Stimulated activated CD8-positive, alpha-beta memory T cell treated with anti-CD3 and anti-CD28 coated beads, Interleukin-7, amount 100 ng/mL, for 1 hour (primary cell): ENCODE measurements at places on chromosomes 16 and 17.

DNA sequence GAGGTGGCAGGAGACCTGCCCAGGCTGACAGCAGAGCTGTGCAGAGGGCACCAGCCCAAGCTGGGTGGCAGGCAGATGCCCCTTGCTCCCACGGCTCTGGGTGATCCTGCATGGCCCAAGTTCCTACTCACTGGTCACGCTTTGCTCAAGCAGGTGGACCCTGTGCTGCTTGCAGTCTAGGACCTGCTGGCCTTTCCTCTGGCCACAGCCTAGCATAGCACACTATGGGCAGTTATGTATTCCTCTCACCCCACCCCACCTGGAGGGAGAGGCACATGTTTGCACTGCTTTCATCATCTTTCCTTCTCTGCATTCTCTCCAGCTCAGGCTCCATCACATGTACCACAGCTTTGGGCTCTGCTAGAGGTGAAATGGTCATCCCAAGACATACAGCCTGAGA, 19.6 kb upstream of the SREBF1 start:
- DNase-seq: no peak

DNA sequence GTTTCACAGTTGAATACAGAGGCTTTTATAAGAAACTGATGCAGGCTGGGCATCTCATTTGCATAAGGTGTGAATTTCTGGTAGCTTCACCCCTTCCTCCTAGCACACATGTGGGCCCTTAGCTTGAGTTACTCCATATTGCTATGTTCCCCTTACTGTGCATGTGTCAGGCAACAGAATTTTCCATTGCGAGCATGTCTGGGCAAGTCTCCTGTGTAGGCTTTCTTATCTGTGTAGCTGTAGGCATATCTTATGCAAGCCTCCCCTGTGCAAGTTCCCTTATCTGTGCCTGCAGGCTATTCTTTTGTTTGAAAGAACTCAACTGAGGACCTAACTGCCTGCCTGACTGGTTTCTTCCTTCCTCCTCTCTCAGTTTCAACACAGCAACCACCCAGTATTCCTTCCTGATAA, 597.4 kb upstream of the CDH5 start:
- DNase-seq: no peak

- DNase-seq: no peak
Observed at GRCh38 chr16:13634959-13635358, 285.0 kb upstream of the ERCC4 start.

- peak; percentile 87 for DNase-seq
Observed at GRCh38 chr17:44899074-44899782, at the start of gene EFTUD2. Gene EFTUD2, minus strand, starts transcription at chr17:44899445. Its CDS starts 4,924 bp downstream, at chr17:44894521.

DNA sequence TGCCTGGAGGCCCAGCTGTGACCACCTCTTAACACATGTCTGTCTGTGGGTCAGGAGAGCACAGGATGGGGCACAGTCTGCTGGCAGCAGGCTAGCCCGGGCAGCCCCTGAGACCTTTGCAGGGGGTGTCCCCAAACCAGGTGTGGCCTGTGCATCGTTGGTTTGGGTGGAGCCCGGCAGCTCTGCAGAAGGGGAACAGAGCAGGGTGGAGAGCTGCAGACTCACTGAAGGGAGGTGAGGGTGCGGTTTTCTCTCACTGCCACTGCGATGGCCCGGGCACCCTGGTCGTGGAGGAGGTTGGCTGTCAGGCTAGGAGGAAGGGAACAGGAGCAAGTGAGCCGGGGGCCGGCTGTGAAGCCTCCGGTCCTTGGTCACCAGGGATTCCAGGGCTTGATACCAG, 28.8 kb downstream of the NLRC3 start:
- no peak for DNase-seq

DNA sequence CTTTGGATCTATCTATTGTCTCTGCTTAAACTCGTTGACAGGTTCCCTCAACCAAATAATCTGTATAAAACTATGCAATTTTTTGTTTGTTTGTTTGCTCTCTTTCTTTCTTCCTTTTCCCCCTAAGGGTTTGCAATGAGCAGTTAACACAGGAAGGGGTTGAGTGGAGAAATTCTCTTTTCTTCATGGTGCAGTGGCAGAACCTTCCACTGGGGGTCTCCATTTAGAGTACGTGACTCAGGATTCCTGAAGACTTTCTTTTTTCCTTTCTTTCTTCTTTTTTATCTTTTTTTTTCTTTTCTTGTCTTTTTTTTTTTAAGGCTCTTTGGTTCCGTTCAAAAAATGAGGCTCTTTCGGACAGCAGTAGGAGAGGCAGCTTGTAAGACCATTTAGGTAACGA, 19.5 kb upstream of the RBFOX1 start:
- no peak for DNase-seq

- no peak for DNase-seq
Observed at GRCh38 chr17:49555495-49556222, 20.0 kb upstream of the NXPH3 start.

- DNase-seq: no peak
Observed at GRCh38 chr17:40179923-40180659, 2.8 kb downstream of the RAPGEFL1 start.

DNA sequence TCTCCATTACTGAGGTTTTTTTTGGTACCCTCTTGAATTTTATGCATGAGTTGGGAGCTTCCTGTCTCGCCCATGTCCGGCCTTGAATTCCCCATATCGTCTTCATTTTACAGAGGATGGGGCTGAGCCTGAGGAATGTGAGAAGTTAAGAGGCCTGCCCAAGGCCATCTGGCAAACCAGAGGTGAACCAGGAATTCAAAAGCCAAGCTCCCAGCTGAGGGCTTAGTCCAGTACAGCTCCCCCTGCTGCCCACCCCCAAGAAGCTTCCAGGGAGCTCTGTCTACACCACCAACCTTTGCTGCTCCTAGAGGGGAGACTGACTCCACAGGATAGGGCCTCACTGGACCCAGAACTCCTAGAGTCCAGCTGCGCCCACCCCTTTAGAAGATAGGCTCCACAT, 20.7 kb upstream of the C16orf78 start:
- DNase-seq: no peak

GRCh38 chr17:15366026-15366425, 24.6 kb upstream of the TEKT3 start:
- no peak for DNase-seq

GRCh38 chr16:15518381-15519351, 84.3 kb downstream of the BMERB1 start:
- no peak for DNase-seq

DNA sequence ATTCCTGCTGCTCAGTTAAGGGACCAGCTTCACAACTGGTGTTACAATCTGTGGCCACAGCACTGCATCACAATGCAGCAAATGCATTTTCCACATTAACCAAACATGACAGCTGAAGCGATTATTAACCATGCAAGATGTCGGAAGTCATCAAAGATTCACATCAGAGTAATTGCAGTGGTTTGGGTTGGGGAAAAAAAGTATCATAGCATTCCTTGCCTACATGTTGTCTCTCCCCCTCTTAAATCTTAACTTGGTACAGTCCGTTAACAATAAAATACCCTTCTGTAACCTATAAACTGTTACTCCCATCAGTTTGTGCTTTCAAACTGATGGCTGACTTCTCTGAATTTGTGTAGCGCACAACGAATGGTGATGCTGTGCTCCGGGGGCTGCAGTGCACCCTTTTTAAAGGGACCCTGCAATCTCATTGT, 51.6 kb downstream of the NUP93 start:
- DNase-seq: no peak

GRCh38 chr16:65572156-65572555, 450.3 kb upstream of the CDH11 start:
- DNase-seq: no peak

DNA sequence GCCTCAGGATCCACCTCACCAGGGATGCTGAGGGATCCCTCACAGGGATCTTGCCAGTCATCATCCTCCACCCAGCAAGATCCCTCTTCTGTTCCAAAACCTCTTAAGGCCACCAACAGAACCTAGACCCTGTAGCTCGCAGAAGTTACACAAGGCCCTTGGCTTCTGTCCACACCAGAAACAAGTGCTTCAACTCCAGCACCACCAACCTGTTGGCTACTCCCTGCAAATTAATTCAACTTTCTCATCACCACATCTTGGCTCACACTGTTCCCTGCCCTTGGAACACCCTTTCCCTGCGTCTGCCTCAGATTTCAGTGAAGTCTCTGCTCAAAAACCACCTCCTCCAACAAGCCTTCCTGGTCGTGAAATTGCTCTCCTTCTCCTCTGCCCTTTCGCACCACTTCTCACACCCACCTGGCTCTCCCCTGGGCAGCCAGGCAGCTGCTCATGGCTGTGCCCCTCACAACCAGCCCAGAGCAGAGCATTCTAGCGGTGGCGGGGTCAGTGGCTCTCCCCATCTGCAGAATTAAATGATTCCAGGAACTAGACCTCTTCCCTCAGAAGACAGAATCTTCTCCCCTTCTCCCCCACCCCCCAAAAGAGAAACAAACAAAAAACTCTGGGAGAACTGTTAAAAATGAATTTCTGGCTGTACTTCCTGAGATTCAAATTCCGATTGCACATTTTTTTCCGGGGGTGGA, 1.8 kb downstream of the PLLP start:
- no peak for DNase-seq

DNA sequence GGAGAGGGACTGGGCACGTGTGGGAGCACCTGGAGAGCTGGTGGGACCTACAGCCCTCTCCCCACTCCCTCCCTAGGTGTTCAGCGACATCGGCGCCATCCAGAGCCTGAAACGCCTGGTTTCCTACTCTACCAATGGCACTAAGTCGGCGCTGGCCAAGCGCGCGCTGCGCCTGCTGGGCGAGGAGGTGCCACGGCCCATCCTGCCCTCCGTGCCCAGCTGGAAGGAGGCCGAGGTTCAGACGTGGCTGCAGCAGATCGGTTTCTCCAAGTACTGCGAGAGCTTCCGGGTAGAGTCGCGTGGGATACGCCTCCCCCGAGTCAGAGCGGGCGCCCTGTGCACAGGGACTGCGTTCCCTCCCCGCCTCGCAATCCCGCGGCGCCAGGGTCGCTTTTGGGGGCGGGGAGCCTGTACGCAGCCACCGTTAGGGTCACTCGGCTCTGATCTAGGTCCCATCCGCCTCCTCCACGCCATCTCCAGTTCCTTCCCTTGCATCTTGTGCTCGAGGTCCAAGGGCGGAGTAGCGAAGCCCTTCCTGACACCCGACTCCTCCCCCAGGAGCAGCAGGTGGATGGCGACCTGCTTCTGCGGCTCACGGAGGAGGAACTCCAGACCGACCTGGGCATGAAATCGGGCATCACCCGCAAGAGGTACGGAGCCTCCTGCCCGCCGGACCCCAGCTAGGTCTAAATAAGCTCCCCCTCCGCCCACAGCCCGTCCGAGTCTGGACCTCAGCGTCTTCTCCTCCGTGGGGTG, 13.0 kb downstream of the SARM1 start:
- DNase-seq: no peak

DNA sequence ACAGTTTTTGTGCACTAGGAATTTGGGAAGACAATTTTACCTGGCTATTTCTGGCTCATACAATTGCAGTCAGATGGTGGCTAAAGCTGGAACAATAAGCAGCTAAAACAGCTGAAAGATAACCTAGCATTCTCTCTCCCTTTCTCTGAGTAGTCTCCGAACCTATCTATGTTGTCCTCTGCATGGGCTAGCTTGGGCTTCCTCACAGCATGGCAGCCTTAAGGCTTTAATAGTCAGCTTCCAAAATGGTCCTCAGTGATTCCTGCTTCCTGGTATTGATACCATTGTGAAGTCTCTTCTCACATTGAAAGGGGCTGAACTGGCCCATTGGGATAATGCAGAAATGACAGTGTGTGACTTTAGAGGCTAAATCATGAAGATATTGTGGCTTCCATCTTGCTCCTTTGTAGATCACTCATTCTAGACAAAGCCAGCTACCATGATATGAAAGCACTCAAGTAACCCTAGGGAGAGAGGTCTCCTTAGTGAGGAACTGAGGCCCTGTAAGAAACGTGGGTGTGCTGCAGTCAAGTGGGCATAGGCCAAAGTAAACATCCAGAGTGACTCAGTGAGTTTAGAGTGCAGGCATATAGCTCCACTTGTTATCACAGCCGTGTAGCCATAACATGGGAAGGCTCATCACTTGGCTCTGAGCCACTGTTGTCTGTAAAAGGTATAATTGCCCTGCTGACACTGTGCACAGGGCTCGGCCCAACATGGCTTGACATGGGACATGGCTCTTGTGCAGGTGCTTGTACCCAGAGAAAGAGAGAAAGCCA, 5.5 kb upstream of the VKORC1 start:
- DNase-seq: no peak

GRCh38 chr17:21041741-21042457, 912 bp downstream of the USP22 start:
- DNase-seq: peak; percentile 17
